NCI-H1694 treated with DMSO at 0.1 percent for 48 hours (cell line): ENCODE measurements at places on chromosomes 5 and 9.

DNA sequence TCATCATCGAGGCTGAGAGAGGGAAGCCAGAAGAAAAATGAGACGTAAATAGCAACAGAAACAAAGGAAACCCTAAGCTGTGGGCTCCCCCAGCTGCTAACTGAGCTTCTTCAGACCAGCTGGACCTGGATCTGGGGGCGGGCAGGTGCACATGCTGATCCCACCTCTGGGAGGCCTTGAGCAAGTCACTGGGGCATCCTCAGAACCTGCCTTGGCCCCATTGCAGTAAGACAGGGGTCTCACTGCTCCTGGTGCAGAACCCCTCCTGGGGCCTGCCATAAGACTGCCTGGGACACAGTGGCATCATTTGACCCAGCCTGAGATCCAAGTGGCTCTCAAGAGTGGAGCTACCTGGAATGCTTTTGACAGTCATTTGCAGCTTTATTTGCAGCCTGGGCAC is 77.4 kb downstream of the PHF2 start:
- DNase-seq = no peak

DNA sequence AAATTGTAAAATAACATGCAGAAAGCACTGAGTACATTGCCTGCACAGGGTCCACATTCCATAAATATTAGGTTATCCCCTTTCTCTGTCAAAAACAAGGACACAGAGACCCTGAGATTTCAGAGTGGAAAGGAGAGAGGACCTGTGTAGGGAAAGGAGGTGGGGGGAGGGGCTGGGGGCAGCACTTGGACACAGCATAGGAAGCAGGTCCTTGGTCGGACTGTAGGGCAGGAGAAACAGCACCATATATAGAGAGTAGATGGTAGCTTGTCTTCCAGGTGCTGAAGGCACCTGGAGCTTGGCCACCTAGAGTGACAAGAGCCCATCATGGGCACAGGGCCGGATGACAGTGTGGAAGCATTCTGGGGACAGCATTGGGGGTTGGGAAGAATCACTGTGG is 2.4 kb downstream of the TPM2 start:
- DNase-seq = no peak

GRCh38 chr5:63959177-63959982 is 2.9 kb downstream of the HTR1A start:
- peak; percentile 40 for DNase-seq

DNA sequence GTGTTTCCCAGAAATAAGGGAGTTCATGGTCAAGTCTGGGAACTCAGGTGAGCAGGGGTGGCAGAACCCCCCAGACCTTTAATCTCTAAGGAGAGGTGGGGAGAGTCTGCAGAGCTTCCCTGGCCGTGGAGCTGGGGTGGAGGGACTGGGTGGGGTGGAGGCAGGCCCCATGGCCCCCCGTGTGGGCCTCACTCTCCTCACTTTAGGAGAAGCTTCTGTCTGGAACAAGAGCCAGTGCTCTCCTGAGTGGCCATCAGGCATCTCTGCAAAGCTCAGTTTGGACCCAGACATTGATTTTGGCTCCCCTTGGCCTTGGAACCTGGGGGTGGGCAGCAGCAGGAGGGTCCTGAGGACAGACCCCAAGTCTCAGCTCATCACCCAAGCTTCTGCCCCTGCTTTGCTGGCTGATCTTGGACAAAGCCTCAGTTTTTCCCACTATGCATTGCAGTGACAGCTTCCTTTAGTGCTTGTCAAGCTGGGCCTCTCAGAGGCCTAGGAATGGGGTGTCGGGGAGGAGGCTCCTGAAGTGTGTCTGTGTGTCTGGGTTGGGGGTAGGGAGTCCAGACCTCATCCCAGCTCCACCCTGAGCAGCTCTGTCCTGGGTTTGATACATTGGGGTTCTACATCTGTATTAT is 3.5 kb upstream of the GBGT1 start:
- DNase-seq = no peak

DNA sequence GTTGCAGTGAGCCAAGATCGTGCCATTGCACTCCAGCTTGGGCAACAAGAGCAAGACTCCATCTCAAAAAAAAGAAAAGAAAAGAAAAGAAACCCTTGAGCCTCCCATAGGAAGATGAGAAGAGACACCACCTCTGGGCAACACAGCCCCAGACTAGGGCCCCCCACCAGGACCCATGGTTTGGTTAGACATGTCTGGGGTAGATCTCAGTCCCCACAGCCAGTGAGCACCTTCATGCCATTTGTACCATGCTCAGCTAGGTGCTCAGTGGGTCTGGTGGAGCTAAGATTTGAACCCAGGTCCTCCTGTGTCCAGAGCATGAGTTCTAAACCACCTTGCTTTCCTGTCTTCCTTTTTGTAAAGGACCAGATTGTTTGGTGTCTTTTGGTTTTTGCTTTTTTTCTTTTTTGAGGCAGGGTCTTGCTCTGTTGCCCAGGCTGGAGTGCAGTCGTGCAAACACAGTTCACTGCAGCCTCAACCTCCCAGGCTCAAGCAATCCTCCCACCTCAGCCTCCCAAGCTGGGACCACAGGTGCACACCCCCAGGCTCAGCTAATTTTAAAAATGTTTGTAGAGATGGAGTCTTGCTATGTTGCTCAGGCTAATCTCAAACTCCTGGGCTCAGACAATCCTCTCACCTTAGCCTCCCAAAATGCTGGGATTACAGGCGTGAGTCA is 11.7 kb downstream of the OLFML2A start:
- DNase-seq = no peak

- no peak for DNase-seq
These were observed 8.6 kb downstream of the MORN5 start for GRCh38 chr9:122168356-122168755.

DNA sequence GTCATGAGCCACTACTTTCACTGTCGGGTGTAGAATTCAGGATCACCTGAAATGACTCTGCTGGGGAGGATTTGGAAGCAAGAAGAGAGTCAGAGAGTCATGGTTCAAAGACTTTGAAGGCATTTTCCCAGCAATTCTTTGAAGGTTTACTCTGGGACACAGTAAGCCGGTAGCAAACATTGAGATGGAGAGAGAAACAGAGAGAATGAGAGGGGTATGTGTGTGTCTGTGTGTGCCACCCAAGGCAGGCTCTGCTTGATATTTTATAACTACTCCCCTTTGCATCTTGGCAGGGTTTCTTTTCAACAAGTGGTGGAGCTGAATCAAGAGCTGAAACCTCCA is 89.8 kb downstream of the ANKRD55 start:
- DNase-seq = no peak

- DNase-seq = no peak
These were observed 26.6 kb downstream of the AK3 start for GRCh38 chr9:4714266-4715016.

GRCh38 chr9:16501141-16501540 is 369.3 kb downstream of the BNC2 start:
- no peak for DNase-seq

GRCh38 chr9:97110696-97111095 is 71.8 kb upstream of the CTSV start:
- DNase-seq = no peak

DNA sequence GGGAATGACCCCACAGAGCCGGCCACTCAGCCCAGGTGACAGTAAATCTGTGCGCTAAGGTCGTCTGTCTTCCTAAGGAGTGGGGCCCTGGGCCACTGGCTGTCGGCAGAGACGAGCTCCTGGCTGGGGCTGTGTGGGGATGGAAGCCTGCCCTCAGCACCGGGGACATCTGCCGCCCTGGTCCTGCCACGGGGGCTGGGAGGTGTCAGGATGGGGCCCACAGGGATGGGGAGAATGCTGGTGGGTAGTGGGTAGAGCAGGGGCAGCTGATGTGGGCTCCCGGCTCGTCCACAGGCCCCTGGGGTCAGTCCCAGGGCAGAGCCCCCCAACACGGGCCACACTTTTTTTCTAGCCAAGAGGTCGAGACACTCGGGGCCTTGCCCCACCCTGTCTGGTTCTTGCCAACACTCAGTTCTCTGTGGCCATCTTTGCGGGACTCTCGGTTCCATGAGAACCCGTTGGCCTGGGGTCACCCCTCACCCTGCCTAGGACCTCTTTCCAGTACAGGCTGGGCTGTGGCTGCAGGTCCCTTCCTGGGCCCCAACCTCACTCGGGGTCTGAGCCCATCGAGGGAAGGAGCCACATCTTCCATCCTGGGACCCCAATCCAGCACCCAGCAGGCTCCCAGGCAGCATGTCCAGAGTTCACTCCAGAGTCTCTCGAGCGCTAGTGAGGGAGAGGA is 45.0 kb downstream of the DBH start:
- no peak for DNase-seq

DNA sequence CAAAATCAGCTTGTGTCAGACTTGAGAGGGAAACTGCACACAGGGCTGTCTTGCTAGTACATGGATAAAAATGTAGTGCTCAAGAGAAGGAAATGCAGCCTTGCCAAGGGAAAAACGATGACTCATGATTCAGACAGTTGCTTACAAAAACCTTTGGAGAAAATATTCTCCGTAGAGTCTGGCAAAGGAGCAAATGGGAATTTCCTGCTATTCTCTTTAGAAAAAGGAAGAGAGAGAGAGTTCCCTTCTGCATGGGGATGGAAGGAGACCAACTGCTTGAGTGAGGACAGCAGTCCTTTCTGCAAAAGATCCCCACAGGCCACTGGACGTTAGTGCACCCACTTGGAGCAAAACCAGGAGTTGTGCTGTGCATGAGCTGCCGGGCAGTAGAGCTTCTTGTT is 7.6 kb downstream of the IFNB1 start:
- DNase-seq = no peak

DNA sequence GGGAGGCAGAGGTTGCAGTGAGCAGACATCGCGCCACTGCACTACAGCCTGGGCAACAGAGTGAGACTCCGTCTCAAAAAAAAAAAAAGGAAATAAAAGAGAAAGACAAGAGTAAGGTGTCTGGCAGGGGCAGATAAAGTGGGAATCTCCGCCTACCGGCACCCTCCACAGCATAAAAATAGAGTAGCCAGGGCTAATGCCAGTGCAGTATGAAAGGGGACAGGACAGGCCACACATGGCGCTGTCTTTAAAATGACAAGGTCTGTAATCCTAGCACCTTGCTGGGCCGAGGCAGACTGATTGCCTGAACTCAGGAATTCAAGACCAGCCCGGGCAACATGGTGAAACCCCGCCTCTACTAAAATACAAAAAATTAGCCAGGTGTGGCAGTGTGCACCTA is 7.8 kb downstream of the BICD2 start:
- no peak for DNase-seq

GRCh38 chr9:125338929-125339328 is 77.3 kb downstream of the GAPVD1 start:
- DNase-seq = no peak

- no peak for DNase-seq
These were observed at the start of gene PRSS3 for GRCh38 chr9:33795281-33795680. PRSS3 (plus strand) TSS chr9:33795561; CDS start chr9:33795574, 13 bp downstream.

DNA sequence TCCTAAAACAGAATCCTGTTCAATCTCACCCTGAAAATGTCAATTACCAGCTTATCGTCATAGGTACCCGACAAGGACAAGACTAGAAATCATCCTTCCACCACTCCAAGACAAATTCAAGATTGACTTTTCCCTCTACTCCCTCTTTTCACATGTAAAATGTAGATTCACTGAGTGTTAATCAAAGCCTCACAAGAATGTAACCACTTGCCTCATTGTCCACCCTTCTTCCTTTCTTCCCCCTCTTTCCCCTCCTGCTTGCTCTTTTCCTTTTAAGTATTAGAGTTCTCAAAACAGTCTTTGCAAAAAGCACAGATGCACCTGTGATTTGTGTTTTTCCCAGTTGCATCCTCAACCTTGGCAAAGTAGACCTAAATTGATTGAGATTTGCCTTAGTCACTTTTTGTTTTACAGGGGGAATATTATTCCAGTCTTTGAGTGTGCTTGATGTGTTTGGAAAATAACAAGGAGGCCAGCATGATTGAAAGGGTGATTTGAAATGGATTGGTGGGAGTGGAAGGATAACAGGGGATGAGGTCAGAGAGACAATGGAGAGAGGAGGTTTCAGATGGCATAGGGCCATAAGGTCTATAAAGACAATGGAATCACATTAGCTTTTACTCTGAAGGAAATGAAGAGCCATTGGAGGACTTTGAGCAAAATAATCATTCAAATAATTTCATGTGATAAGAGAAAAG is 231.3 kb upstream of the TYRP1 start:
- no peak for DNase-seq

DNA sequence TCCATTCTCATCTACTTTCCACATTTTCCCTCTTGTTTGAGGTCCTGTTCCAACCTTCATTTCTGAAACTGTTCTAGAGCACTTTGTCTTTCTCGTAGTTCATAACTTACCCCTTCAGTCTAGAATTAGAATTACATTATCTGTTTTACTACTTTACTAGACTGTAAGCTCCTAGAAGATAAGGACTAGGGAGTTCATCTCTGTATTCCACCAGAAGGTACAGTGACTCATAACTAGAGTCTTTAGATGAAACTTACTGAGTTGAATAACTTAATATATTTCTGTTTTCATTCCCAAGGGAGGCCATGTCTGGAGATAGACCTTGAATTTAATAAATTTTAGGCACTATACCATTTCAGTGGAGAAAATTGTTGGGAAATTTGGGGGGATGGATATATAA is 38.7 kb downstream of the G3BP1 start:
- DNase-seq = no peak

DNA sequence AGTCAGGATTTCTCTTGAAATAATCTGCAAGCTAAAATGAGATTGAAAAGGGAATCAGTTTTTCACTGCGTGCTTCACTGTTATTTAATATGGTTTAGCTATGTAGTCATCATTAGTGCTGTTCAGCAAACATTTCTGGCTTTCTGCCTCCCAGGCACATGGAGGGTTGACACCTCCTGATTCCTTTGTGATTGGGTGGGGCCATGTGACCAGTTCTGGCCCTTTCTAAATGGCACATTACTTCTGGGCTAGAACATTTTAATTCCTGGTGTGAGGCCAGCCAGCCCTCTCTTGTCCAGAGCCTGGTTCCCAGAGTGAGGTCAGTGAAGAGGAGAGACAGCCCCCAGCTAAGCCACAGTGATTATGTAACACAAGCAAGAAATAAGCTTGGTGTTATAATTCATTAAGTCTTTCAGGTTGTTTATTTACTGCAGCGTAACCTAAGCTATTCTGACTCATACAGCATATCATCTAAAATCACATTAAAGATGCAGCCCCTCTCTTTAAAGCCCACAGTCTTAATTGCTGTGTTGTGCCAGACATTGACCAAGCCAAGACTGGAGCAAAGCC is 17.4 kb upstream of the ARSI start:
- no peak for DNase-seq

DNA sequence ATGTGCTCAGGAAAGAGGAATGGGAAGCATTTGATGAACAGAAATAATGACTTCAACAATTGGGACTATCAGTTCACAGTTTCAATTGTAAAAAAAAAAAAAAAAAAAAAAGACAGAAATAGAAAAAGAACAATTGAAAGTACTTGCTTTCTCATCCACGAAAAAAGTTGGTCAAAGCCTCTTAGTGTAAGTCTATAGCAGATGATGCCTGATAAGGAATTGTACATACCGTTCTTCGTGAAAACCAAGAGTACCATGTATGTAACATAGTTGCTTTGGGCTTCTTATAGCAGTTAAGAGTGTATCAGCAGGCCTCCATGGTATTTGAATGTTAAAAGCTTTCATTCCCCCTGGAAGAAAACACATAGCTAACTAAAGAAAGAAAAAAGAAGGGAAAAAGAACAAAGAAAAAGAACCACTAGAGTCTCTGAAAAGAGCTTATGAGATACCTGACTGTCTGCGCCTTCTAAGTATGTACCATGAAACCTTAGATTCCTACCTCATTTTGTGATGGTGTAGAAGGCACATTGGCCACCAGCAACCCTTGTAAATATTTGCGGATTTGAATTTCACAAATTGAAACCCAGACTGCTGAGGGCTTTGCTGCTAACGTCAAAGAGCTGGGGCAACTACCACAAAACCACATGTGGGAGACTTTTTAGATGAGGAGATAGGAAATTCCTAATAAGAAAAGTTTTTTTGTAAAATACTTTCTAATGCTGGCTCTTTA is 75.2 kb downstream of the TMC1 start:
- DNase-seq = no peak

GRCh38 chr5:176773408-176774035 is 36.8 kb upstream of the UNC5A start:
- DNase-seq = no peak
